Stimulated activated CD8-positive, alpha-beta memory T cell treated with anti-CD3 and anti-CD28 coated beads, Interleukin-4, amount 100 ng/mL, for 48 hours (primary cell): ENCODE measurements at places on chromosomes 13 and 19.

DNA sequence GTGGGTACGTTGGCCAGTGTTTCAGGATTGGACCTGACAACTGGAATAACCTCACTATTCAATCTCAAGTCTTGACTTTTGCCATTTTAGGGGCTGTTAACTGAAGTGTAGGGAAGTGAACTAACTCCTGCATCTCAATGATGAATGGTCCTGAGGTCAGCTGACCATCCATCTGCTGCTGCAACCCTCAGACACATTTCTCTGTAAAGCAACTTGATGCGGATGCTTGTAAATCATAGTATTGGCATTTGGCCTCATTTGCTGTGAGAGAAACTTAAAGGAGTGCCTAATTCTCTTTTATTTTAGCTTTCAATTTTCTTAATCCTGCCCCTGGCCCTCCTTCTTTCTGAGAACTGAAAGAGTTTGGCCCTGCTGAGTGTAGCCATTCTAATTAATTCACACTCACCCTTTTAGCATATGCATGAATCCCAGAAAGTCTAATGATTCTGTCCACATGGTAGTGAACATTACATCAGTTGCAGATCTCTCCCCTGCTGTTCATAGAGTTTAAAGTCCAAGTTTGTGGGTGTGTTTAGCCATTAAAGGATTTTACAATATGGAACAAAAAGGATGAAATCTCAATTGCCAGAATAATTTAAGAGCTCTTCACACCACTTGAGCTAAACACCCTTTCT lies 1531.4 kb upstream of the SLC10A2 start:
- no peak for DNase-seq

- no peak for DNase-seq
These were observed at the start of gene SPACA6 for GRCh38 chr19:51693260-51693659. Gene SPACA6 (plus strand): TSS chr19:51693330. CDS start chr19:51693527, 197 bp downstream.

DNA sequence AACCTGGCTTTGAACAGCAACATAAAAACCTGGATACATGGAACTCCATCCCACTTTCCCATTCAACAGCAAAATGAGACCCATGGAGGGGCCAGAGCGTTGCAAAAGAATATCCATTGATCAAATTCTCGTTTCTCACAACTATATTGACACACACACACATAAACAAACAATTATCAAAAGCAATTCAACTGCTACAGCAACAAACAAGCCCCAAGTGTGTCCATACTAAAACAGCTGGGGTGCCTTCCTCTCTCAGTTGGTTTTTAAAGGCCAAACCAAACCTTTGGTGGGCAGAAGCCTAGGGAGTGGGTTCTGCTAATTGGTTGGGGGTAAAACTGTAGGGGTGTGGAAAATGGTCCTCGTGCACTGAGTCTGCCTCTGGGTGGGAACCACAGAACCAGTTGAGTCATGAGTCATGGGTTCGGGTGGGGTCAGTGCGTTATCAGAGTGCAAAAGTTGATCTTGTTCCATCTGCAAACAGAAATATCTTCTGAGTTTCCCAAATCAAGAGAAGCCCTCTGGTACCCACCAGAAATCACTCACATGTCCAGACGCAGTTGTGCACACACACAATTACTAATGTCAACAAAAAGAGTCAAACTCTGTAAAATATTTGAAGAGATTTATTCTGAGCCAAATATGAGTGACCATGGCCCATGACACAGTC lies 18.5 kb downstream of the GPR42 start:
- no peak for DNase-seq

DNA sequence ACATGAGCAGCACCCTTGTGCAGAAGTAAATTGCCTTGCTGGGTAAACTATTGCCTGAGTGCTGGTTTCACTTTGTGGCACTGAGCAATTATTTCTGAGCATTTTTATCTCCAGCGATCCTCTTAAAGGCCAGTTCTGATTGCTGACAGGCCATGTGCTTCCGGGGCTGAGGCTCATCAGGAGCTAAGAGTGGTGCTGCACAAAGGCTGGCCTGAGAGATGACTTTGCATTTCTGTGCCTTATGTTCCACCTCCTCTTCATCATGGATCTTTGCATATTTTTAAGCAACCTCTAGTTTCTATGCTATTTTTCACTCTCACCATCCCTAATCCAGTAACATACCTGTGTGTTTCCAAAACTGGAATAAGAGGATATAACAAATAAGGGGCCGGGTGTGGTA lies 17.6 kb upstream of the COG6 start:
- DNase-seq, result no peak

DNA sequence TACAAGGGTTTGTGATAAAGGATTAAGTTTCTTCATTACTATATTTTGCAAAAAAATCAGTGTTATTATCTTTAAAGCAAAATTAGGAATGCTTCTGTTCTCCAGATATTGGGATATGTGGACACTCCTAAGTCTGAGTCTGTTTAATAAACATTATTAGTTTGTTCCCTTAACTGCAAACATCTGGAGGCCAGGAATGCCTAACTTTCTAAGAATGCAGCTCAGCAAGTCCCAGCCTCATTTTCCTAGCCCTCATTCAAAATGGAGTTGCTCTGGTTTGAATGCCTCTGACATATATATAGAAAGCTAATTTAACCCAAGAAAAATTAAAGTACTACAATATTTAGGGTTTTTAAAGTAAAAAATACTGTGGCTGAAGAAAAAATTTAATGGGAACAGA lies 33.6 kb upstream of the EDNRB start:
- no peak for DNase-seq

DNA sequence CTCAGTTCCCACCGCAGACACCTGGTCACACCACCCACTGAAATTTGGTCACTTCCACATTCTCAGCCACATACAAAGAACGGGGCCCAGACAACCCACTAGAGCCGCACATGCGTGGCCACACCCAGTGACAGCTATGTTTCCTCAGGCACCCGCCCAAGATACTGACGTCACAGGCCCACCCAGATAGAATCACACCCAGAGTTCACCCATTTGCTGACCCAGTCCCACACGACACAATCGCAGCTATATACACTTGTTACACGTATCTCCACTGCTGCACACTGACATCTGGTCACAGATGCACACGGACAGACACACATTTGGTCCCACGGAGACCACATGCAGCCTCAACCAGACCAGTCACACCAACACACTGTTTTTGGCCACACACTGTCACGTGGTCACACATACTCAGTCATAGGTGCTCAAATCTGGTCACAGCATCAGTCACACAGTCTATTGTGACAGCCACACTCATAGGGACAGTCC lies 2.9 kb downstream of the NUMBL start:
- no peak for DNase-seq

- DNase-seq, result no peak
These were observed 10.9 kb upstream of the TLE5 start for GRCh38 chr19:3073159-3073563.

GRCh38 chr19:31168106-31168625 lies 181.1 kb downstream of the TSHZ3 start:
- DNase-seq, result no peak

GRCh38 chr19:33621065-33621785 lies 528 bp upstream of the CHST8 start:
- no peak for DNase-seq

GRCh38 chr13:26756961-26757360 lies 3.6 kb downstream of the GPR12 start:
- DNase-seq, result no peak

- DNase-seq, result no peak
These were observed 104.6 kb upstream of the RAP2A start for GRCh38 chr13:97329331-97329730.

DNA sequence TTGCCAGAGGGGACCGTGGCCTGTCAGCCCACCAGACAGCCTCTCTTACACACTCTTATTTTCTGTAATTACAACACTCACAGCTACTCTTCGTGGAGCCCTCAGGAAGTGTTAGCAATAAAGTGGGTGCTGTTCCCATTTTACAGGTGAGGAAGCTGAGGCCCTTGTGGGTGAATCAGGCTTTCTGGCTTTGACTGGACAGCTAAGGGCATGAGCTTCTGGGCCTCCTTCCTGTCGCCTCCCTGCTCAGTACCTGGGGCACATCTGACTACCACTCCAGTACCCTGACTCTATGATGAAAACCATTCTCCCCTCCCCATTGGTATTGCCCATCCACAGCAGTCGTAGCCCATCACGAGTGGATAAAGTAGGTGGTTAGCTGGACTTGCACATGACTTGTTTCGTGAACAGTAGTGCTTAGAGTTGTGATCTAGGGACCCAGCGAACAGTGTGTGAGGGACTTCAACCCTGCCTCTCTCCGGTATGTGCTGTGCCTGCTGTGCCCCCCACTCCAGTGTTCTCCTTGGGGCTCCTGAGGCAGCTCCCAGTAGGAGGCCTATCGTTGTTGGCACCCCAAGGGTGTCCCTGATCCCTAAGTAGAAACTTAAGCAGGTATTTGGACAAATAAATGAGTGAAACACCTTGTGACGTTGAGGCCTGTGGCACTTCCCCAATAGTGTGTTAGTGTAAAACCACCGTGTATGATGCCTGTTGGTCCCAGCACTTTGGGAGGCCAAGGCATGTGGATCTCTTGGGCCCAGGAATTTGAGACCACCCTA lies 38.6 kb downstream of the GATAD2A start:
- no peak for DNase-seq

DNA sequence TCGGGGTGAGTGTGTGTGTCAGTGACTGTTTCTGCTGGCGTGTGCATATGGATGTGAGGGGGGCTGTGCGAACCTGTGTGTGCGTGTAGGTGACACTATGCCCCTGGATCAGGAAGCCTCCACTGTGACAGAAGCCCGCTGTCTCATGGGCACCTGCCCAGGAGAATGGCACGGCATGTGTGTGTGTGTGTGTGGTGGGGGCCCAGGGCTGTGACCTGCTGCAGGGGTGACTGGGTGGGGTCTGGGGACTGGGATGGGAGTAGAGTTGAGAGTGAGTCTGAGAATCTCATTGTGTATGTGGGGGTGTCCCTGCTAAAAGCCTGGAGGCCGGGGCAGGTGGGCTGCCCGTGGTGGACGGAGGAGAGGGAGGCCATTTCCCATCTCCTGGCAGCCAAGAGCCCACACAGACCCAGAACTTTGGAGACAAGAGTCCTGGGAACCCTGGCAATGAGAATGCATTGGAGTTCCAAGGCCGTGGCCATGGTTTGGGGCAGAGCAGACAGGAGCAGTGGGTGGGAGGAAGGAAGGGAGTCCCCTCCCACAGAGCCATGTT lies 6.4 kb upstream of the TPM4 start:
- DNase-seq, result no peak

DNA sequence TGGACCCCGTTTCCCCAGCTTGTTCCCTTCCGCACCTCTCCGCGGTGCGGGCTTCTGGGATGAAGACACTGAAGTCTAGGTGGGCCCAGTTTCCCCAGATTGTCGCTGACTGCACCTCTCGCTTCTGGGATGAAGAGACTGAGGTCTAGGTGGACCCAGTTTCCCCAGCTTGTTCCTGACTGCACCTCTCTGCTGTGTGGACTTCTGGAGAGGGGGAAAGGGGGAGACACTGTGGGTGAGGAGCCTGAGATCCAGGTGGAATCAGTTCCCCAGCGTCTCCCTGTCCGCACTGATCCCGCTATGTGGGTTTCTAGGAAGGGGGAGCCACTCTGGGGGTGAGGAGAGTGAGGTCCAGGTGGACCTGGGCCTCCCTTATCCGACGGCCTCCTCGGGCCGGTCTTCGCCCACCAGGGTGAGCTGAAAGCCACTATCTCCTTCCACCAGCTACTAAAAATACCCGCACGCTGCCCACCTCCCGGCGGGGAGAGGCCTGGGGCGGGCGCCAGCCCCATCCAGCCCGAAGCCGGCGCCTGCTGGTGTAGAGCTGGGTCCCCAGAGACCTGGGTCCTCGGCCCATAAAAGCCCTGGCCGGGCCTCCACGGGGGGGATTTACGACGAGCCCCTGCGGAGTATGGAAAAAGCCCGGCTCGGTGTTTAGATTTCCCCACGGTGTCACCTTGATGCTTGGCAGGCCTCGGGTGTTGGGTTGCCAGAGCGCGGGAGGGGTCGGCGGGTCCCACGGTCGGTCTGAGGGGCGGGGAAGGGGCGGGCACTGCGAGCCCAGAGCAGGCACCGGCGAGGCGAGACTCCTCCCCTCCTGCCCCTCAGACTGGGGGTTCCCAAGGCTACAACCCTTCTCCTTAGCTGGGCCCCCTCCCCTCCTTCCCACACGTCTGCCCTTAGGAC lies 10.6 kb downstream of the FUT6 start:
- peak; percentile 64 for DNase-seq

GRCh38 chr19:34989298-34989697 lies 10.8 kb upstream of the GRAMD1A start:
- no peak for DNase-seq

- no peak for DNase-seq
These were observed 169.3 kb downstream of the LHFPL6 start for GRCh38 chr13:39433651-39434050.

GRCh38 chr13:45142440-45143345 lies 22.4 kb downstream of the GTF2F2 start:
- DNase-seq, result no peak

- DNase-seq, result no peak
These were observed 9.8 kb downstream of the FUT6 start for GRCh38 chr19:5829567-5830310.

- DNase-seq, result no peak
These were observed 71.8 kb downstream of the PEPD start for GRCh38 chr19:33449799-33450198.

GRCh38 chr19:29620931-29621351 lies 14.9 kb downstream of the POP4 start:
- DNase-seq, result peak; percentile 77

GRCh38 chr13:63737418-63737817 lies 2321.8 kb upstream of the PCDH20 start:
- no peak for DNase-seq

DNA sequence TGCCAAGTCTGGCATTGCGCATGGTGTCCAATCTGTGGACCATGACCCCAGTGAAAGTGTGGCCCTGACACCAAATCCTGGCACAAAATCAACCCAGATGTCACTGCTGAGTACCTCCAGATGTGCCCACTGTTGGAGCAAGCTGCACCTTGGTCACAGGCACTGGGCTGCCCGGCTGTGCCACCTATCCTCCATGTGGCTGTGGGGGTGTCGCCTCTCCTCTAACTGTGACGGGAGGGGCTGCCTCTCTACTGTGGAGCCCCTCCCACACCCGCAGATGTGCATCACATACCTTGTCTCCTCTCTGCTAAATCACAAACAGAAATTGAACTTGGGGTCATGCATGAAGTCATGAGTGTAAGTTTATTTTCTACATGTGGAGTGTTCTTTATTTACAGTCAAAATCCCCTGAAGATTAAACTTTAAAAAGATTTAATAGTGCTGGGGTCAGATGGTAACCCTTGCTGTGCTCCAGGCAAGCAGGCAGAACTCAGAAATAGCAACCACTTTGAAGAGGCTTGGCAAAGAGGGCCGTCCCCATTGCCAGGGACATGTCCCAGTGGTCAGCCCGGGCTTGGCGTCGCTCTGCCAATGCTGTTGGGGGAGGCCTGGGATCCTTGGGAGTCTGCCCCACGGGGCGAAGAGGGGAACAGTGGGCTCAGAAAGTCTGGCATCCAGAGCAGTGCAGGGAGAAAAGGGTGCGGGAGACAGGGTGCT lies 46.4 kb upstream of the ZNF536 start:
- DNase-seq, result no peak

- no peak for DNase-seq
These were observed 34.0 kb upstream of the USE1 start for GRCh38 chr19:17180997-17181702.
